ENCODE measurements at places on chromosomes 12 and 14. TPM values are rescaled to one million over a fixed set of nuclear protein-coding genes. Genes with fewer than 3 reads are reported as not detected.

DNA sequence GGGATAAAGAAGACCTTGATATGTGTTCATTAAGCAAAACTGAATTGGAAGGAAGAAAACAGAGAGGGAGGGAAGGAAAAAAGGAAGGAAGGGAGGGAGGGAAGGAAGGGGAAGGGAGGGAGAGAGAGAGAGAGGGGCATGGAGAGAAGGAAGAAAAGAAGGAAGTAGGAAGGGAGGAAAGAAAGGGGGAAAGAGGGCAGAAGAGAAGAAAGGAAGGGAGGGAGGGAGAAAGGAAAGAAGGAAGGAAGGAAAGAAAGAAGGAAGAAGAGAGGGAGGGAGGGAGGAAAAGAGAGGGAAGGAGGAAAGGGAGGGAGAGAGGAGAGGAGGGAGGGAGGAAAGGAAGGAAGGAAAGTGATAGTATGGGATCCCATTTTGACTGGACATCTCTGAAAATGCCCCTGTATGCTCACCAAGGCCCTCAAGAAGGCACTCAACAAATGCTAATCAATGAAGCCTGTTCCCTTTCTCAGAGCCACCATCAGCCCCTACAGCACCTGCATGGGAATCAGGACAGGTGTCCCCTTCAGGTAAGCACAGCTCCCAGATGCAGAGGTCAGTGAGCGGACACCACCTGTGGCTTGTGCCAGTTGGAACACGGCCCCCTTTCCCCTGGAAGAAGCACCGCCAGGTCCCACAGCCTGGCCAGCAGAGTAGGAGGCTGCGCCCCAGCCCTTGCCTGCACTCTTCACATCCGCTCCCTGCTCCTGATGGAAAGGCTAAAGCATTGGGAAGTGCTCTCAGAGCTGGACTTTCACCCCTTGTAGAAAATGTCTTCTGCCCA, 161.4 kb upstream of the DIO3 start:
- DNase-seq, result no peak

Gene SYNJ2BP
- total RNA-seq, result 57.9 TPM

Gene EMC9
- 20.4 TPM for total RNA-seq

DNA sequence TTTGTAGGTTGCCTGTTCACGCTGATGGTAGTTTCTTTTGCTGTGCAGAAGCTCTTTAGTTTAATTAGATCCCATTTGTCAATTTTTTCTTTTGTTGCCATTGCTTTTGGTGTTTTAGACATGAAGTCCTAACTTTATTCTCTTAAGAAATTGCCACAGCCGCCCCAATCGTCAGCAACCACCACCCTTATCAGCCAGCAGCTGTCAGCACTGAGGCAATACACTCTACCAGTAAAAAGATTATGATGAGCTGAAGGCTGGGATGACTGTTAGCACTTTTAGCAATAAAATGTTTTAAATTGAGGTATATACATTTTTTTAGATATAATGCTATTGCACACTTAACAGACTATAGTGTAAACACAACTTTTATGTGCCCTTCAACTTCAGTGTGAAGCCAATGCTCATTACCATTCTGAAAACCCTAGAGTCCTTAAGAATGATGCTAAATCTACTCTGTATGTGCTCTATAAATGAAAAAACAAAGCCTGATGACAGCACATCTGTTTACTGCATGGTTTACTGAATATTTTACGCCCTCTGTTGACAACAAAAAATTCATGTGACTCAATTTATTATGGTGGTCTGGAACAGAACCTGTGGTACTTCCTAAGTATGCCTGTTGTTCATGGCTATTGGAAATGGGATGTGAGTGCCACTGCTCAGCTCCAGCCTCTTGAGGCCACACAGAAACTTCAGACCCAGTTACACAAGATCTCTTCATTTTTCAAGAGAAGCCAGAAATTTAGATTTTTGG, 197.4 kb downstream of the DUSP6 start:
- DNase-seq, result no peak

Gene CCDC196
- total RNA-seq, result not detected

DNA sequence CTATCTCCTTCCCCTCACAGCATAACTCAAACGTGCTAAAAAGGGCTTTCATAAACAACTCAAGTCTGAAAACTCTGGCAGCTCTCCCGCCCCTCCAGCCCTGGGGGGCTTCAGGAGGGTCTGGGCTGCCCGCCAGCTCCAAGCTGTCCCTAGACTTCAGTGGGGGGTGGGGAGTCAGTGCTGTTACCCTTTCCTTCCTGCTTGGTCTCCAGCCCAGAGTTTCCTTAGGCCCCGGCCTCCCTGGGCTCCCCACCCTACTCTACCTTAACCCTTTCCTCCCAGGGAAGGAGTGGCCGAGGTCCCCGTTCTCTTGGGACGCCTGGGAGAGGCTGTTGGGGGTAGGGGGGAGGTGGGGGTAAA, 530 bp upstream of the NYNRIN start:
- DNase-seq, result peak; percentile 58

- DNase-seq, result no peak
Observed at GRCh38 chr12:113231235-113232088, 10.2 kb downstream of the TPCN1 start.

Gene MYH6
- total RNA-seq, result not detected

GRCh38 chr14:54890788-54891187, 11.8 kb downstream of the GCH1 start:
- no peak for DNase-seq

DNA sequence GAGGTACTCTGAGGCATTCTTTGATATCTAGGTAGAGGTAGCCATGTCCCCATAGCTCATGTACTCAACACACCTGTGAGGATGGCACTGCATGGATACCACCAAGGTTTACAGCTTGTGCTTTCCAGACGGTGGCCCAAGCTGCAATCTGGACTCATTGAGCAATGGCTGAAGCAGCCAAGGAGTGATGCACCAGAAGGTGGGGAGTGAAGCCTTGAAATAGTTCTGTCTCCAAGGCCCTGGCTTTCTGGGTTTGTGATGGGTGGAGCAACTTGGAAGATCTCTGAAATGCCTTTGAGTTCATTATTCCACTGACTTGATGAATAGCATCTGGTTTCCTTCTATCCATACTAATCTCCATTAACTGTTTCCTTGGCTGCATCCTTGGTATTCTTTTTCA, 290.0 kb upstream of the NOVA1 start:
- no peak for DNase-seq

DNA sequence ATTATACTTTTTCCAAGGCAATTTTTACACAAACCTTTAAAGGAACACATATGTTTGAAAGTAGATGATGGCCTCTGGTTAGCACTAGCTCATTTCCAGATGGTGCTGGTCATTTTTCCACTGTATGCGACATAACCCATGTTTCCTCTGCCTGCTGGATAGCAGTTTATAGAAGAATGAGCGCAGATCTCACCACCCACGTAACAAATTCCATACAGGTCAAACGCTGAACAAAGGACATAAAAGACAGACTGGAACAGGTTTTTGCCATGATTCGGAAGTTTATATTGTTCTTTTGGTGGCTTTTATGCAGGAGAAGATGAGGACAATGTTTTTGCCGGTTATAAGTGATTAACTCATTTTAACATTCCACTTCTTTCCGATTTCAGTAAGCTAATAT, 30.7 kb downstream of the PPP1R36 start:
- no peak for DNase-seq

Gene TBX5
- total RNA-seq, result not detected

DNA sequence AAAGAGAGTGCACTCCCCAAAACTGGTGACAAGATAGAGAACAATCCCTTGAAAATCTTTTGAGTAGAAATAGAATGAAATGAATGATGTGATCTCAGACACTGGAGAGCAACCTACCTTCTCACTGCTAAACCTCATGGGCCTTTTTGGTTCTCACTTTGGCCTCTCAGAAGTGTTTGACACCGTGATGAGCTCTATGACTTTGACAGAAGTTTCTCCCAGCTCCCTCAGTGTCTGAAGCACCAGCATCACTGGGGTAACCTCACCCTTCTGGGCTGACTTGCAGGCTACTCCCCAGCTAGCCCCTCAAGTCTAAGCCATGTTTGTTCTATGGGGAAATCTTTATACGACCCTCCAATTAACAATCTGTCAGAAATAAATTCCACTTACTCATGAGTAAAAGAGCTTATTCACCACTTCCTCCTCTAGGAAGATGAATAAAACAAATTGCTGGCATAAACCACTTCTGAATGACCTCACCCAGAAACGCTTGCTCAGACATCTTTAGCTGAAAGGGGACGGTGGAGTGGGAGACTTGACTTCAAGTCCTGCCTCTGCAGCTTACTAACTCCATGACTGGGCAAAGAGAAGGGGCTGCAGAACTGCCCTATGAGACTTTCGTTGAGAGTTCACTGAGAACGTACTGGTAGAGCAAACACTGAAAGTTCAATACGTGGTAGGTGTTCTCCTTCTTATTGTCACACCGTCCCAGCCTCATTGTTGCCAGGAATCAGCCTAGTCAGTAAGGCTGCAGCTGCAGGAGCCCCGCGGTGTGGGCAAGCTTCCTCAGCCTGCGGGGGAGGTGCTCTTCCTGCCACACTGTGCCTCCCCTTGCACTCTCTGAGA, 46.5 kb downstream of the ST8SIA1 start:
- no peak for DNase-seq

- DNase-seq, result no peak
Observed at GRCh38 chr14:94573475-94574277, 7.5 kb upstream of the SERPINA5 start.

- DNase-seq, result no peak
Observed at GRCh38 chr14:22386924-22387775, 201.9 kb downstream of the DAD1 start.

Gene SDR9C7
- total RNA-seq, result not detected

Gene MYL2
- not detected for total RNA-seq

Measured in mucosa of descending colon (tissue), 3 donors.